CD4-positive, alpha-beta T cell (primary cell): ENCODE measurements at places on chromosomes 11 and 22. TPM values are rescaled to one million over a fixed set of nuclear protein-coding genes. Genes with fewer than 3 reads are reported as not detected.

Gene CADM1
- 1.4 TPM for total RNA-seq

Gene IRF7
- 37.7 TPM for total RNA-seq

Gene TBCEL
- 20.3 TPM for total RNA-seq

Gene LRRC74B
- not detected for total RNA-seq

Gene SEC14L3
- not detected for total RNA-seq

Gene OR8G1
- not detected for total RNA-seq

Gene OTOG
- not detected for total RNA-seq

GRCh38 chr22:31344256-31344577, 1.9 kb downstream of the PATZ1 start:
- H3K4me1 ChIP-seq: peaks cover 78% of the 10 kb centered on the region
- H3K36me3 ChIP-seq: peaks cover 49% of the 10 kb centered on the region
- no peaks in the 10 kb centered on the region for H3K27me3 ChIP-seq
- DNase-seq: no peak
- H3K4me3 ChIP-seq: peak overlapping the region; percentile 68
- peak overlapping the region; percentile 69 for H3K27ac ChIP-seq

DNA sequence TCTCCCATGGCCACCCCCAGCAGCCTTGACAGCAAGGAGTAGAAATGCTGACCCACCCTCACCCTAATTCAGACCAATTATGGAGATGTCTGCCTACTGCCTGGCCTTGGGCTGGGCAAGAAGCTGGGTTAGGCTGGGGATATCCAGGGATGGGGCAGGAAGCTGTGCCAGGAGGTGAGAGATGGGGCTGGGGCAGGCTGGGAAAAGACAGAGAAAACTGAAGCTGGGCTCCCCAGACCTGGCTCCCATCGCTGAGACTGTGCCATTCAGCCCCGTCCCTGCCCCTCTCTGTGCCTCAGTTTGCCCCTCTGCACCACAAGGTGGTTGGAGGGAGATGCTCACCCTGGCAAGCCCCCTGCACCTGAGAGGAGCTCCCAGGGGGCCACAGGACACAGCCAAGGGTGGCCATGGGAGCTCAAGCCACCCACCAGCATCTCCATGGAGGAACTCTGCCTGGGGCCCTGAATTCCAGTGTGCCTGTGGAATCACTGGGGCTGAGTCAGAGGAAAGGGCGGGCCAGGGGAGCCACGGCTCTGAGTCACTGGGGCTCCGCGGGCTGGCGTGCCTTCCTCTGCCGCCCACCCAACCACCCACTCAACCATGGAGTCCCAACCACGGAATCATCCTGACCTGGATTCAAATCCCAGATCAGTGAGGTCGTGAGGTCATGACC, 6.0 kb upstream of the CARD10 start:
- peaks cover 6% of the 10 kb centered on the region for H3K4me1 ChIP-seq
- peak; percentile 54 for DNase-seq
- no peak overlapping the region for H3K27ac ChIP-seq
- H3K36me3 ChIP-seq: no peaks in the 10 kb centered on the region
- H3K4me3 ChIP-seq: no peak overlapping the region

GRCh38 chr22:44928136-44928463, 81.7 kb downstream of the PHF21B start:
- H3K4me3 ChIP-seq: no peak overlapping the region
- no peaks in the 10 kb centered on the region for H3K36me3 ChIP-seq
- H3K27ac ChIP-seq: no peak overlapping the region

GRCh38 chr11:102168481-102168880, 58.2 kb downstream of the YAP1 start:
- H3K27me3 ChIP-seq: peaks cover 6% of the 10 kb centered on the region
- no peaks in the 10 kb centered on the region for H3K36me3 ChIP-seq
- no peak overlapping the region for H3K4me3 ChIP-seq
- H3K4me1 ChIP-seq: no peaks in the 10 kb centered on the region

DNA sequence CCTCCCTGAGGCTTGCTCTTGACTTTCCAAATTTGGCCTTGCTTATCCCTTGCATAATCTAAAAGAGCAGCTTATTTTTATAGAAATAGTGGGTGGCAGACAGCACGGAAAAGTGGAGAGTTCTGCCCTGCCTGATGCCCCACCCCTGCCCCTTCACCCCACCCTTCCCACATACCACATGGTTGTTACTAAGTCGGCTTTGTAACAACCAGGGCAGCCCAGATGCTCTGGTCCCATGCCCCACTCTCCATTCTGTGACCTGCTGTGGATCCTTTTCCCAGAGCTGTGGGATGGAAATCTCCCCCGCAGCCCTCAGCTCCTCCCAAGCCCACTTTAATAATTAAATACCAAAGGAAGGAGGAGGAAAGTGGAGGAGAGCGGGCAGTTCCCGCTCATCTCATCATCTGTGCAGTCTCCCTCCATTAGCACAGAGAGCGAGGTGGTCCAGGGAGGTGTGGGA, 10.9 kb downstream of the MRGPRF start:
- no peak overlapping the region for H3K4me3 ChIP-seq
- no peaks in the 10 kb centered on the region for H3K27me3 ChIP-seq
- H3K27ac ChIP-seq: no peak overlapping the region
- no peaks in the 10 kb centered on the region for H3K36me3 ChIP-seq

DNA sequence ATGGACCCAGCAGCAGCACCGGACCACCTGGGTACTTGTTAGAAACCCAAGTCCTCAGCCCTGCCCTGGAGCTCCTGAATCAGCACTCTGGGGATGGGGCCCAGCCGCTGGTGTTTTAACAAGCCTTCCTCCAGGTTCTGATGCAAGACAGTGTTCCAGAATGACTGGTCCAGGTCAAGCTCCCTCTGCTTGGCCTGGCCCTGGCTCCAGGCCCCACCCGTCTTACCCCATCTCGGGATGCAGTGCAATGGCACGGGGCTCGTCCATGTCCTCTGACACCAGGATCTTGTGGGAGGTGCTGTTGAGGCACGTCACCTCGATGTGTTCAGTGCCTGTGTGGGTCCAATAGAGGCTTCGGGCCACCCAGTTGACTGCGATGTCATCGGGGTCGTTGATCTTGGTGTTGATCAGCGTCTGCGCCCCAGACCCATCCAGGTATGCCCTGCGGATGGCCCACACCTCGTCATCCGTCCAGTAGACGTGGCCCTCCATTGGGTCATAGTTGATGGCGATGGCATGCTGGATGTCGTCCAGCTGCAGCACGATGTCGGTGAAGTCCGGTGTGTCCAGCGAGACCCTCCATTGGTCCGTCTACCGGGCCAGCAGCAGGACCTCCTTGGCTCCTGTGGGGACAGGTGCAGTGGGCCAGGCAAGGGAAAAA, 140.3 kb downstream of the CRYBB2 start:
- DNase-seq: no peak
- no peak overlapping the region for H3K4me3 ChIP-seq
- H3K27ac ChIP-seq: no peak overlapping the region
- H3K27me3 ChIP-seq: no peaks in the 10 kb centered on the region
- H3K4me1 ChIP-seq: peaks cover 9% of the 10 kb centered on the region
- peaks cover 30% of the 10 kb centered on the region for H3K36me3 ChIP-seq

- DNase-seq: no peak
- H3K4me3 ChIP-seq: no peak overlapping the region
- no peaks in the 10 kb centered on the region for H3K4me1 ChIP-seq
Observed at GRCh38 chr22:17810570-17811116, 36.4 kb upstream of the BID start.

DNA sequence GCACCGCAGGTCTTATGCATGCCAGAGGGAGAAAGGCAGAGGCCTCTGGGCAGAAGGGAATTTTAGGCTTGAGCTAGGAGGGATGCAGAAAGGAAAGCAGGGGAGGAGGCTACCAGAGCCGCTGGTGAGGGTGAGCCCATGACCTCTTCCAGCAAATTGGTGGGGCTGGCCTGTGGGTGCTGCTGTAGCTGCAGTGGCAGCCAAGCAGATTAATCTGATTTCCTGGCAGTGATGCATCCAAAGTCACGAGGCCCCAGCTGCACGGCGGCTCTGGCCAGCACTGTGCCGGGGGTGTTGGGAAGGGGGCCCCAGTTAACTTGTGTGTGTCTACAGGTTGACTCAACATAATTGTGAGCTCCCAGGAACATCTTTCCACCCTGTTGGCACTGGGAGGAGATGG, 41.4 kb upstream of the B3GAT1 start:
- no peaks in the 10 kb centered on the region for H3K4me1 ChIP-seq
- H3K27ac ChIP-seq: no peak overlapping the region
- DNase-seq: no peak
- no peak overlapping the region for H3K4me3 ChIP-seq

DNA sequence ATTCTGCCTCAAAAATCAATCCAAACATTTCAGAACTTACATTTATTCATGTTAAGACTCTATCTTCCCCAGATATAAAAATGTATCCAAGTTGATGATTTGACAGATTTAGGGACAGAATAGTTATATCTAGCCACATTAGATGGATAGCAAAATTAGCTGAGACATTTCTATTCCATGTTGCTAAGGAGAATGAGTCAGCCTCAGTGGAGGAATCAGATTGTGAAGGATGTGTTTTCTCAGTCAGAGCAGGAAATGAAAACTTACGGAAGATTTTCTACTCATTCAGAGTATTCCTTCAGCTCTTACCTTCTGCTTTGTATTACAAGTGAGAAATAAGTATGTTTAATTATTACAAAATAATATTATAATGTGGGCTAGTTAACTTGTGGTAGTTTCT, 556.3 kb upstream of the ANO3 start:
- no peak for DNase-seq
- no peaks in the 10 kb centered on the region for H3K27me3 ChIP-seq
- no peaks in the 10 kb centered on the region for H3K4me1 ChIP-seq
- H3K36me3 ChIP-seq: no peaks in the 10 kb centered on the region
- no peak overlapping the region for H3K4me3 ChIP-seq

DNA sequence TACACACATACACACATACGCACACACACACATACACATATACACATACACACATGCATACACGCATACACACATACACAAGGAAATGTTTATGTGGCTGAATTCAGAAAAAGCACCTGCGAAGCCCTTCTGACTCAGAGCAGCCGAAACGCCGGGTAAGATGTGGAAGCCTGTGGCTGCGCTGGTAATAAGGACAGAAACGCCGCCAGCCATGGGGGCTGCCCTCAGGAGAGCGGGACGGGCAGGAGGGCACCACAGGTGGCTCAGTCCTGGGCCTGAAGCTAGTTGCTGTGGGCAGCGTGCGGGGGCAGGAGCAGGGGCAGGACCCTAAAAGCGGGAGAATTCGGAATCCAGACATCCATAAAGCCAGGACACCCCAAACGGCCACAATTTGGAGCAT, 378.3 kb downstream of the BRD1 start:
- no peak overlapping the region for H3K27ac ChIP-seq
- no peaks in the 10 kb centered on the region for H3K36me3 ChIP-seq
- no peak overlapping the region for H3K4me3 ChIP-seq
- DNase-seq: no peak
- H3K4me1 ChIP-seq: no peaks in the 10 kb centered on the region

- no peak overlapping the region for H3K27ac ChIP-seq
- no peak for DNase-seq
- no peaks in the 10 kb centered on the region for H3K36me3 ChIP-seq
- peaks cover 11% of the 10 kb centered on the region for H3K4me1 ChIP-seq
- H3K4me3 ChIP-seq: no peak overlapping the region
Observed at GRCh38 chr11:76794371-76795289, 11.5 kb downstream of the TSKU start.

- peaks cover 4% of the 10 kb centered on the region for H3K27me3 ChIP-seq
- no peak overlapping the region for H3K27ac ChIP-seq
- no peaks in the 10 kb centered on the region for H3K36me3 ChIP-seq
- DNase-seq: no peak
Observed at GRCh38 chr11:83611031-83611430, 324.9 kb upstream of the CCDC90B start.

- peaks cover 9% of the 10 kb centered on the region for H3K4me1 ChIP-seq
Observed at GRCh38 chr11:134363161-134363560, 31.4 kb downstream of the GLB1L2 start.

GRCh38 chr11:13782390-13783075, 114.1 kb downstream of the FAR1 start:
- H3K4me1 ChIP-seq: no peaks in the 10 kb centered on the region
- H3K27ac ChIP-seq: no peak overlapping the region
- H3K4me3 ChIP-seq: no peak overlapping the region

- no peak for DNase-seq
- H3K4me1 ChIP-seq: peaks cover 4% of the 10 kb centered on the region
- H3K4me3 ChIP-seq: no peak overlapping the region
- H3K27ac ChIP-seq: no peak overlapping the region
- H3K36me3 ChIP-seq: no peaks in the 10 kb centered on the region
Observed at GRCh38 chr11:22190827-22191463, 1.9 kb upstream of the ANO5 start.

- peaks cover 22% of the 10 kb centered on the region for H3K4me1 ChIP-seq
- H3K4me3 ChIP-seq: no peak overlapping the region
- H3K27me3 ChIP-seq: no peaks in the 10 kb centered on the region
- H3K27ac ChIP-seq: no peak overlapping the region
Observed at GRCh38 chr11:10414659-10415058, 40.4 kb upstream of the AMPD3 start.

DNA sequence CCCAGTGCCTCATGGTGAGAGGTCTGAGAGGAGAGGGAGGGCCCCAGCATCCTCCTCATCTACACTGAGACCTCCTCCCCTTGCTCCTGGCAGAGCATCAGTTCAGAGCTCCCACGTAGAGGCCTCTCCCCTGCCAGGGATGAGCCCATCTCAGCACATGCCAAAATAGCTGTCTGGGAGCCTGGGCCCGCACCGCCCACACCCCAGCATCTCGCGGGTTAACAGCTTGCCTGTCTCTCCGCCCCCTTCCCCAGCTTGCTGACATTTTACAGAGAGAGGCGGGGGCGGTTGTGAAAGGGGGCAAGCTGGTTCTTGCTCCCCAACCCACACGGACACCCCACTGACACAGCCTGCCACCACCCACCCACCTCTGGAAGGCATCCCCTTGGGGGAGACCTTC, 6.4 kb downstream of the DGKZ start:
- no peaks in the 10 kb centered on the region for H3K27me3 ChIP-seq
- H3K4me3 ChIP-seq: peak overlapping the region; percentile 11
- no peak for DNase-seq

GRCh38 chr22:41576877-41577276, 12.8 kb downstream of the PMM1 start:
- H3K27me3 ChIP-seq: no peaks in the 10 kb centered on the region
- no peak overlapping the region for H3K4me3 ChIP-seq
- no peaks in the 10 kb centered on the region for H3K4me1 ChIP-seq

DNA sequence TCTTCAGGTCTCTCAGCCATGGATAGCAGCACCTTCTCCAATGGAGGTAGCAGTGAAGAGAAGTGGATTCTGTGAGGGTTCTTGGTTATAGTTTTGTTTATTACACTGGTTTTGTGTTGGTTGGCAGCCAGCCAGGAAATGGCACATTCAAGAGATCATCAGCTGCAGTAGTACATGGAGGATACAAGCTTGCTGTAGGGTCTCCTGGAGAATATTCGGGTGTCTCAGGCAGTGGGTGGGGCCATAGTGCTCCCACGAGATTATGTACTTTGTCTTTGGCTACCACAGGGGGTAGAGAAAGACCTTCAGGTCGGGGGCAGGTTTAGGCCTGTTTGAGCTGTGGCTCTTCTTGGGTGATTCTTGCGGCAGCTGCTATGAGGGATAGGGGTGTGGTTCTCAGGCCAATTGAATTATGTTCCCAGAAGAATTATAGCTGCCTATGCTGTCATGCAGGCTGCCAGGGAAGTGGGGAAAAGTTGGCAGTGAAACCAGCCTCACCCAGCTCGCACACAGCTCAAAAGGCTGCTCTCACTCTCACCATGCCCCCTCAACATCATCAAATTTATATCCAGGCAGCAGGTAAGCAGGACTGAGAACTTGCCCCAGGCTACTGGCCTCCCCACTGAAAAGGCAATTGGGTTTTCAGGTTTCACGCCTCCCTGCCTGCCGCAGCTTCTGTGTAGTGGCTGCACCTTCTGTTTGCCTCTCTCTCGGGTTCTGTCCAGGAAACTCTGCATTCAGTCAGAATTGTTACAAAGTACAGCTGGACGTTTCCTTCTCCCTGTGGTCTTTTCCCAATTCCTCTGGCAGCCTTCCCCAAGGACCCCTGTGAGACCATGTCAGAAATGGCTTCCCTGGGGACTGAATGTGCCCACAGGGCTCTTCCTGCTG, 435.5 kb downstream of the LUZP2 start:
- no peaks in the 10 kb centered on the region for H3K27me3 ChIP-seq
- DNase-seq: no peak
- no peak overlapping the region for H3K27ac ChIP-seq
